ENCODE measurements at places on chromosomes 1 and 21. TPM values are rescaled to one million over a fixed set of nuclear protein-coding genes. Genes with fewer than 3 reads are reported as not detected.

DNA sequence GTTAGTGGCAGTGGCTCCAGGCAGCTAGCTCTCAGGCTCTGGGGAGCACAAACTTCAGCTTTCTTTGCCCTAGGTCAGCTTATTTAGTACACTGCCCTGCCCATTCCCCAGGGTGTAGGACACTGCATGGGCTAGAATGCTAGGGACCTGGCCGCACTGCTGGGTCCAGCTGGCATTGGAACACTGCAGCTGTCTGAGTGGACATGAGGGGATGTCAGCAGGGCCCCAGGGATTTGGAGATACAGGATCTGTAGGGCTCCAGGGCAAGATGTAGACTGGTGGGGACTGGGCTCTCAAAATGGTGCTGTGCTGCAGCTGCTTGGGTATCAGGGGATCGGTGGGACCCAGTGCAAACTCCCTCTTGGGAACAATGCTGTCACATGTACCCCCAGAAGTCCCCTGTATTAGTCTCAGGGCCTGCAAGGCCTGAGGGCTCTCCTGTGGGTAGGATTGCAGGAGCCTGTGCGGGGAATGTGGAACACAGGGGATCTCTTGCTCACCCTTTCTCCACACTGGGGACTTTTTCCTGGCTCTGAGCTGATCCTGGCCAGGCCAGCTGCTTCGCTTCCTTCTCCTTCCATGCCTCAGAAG, 25.2 kb upstream of the TTC22 start:
- peak; percentile 67 for DNase-seq

- DNase-seq: no peak
Measured at GRCh38 chr1:93844262-93845045, 34.6 kb downstream of the DNTTIP2 start.

Gene HES5
- total RNA-seq: not detected

Gene TNFAIP8L2
- 7.6 TPM for total RNA-seq

Gene ILDR2
- 0.25 TPM for total RNA-seq

Gene NBPF4
- total RNA-seq: not detected

Measured in vagina (tissue), 2 donors.